ENCODE measurements at places on chromosomes 3 and 15. TPM values are rescaled to one million over a fixed set of nuclear protein-coding genes. Genes with fewer than 3 reads are reported as not detected.

DNA sequence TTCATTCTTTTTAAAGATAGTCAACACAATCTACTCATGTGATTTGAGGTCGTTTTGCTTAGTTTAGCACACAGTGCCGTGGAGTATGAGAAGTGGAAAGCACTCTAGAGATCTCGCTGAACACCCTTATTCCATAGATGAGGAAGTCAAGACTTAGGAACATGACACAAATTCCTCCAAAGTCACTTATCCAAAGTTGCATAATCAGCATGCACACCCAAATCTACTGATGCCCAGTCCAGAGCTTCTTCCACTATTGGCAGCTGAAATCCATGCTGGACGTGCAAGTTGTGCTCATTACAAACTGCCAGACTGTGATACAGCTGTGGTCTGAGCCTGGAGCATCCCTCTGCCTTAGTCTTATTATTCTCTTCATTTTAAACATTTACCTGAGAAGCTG is 83.5 kb upstream of the ZNF280D start:
- DNase-seq = no peak
- H3K27me3 ChIP-seq = no peaks in the 10 kb centered on the region
- no peak overlapping the region for H3K4me3 ChIP-seq
- H3K4me1 ChIP-seq = peaks cover 8% of the 10 kb centered on the region
- no peaks in the 10 kb centered on the region for H3K36me3 ChIP-seq
- no peak overlapping the region for H3K27ac ChIP-seq

Gene CELSR3
- 9.9 TPM for total RNA-seq

Gene MUC13
- total RNA-seq = not detected

Gene ADCY5
- not detected for total RNA-seq

DNA sequence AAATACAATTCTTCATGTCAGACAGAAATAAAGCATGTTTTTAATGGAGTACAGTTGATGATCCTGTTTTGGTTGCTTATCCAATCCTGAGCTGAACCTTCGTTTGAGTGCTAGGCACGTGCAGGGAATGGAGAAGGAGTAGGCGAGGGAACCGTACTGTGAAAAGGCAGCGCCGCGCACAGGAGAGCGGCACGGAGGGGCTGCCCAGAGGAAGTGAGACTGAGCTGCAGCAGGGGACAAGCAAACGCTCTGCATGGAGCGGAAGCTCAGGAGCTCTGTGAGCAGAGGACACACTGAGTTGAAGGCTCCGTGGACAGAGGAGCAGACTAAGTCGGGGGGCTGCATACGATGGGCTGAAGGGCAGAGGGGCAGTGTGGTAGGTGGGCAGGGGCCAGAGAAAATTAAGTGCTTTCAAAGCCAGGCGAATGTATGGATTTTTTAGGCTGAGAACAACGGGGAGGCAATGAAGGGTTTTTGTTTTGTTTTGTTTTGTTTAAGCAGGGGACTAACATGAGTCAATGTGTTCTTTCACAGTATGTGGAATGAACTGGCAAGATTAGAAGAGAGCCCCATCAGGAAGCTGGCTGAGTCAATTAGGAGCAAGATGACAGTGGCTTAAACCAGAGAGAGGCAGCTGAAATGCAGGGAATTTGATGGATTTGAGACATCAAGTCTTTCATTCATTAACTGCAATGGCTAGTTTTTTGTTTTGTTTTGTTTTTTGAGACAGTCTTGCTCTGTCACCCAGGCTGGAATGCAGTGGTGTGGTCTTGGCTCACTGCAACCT is 23.8 kb upstream of the TM2D3 start:
- no peak overlapping the region for H3K4me3 ChIP-seq
- H3K27me3 ChIP-seq = no peaks in the 10 kb centered on the region
- H3K4me1 ChIP-seq = no peaks in the 10 kb centered on the region
- no peaks in the 10 kb centered on the region for H3K36me3 ChIP-seq

GRCh38 chr3:114308830-114309229 is 15.0 kb downstream of the TIGIT start:
- H3K36me3 ChIP-seq = no peaks in the 10 kb centered on the region
- DNase-seq = no peak
- no peaks in the 10 kb centered on the region for H3K27me3 ChIP-seq
- no peak overlapping the region for H3K27ac ChIP-seq
